G401 (cell line): ENCODE measurements at places on chromosomes 3 and 15. TPM values are rescaled to one million over a fixed set of nuclear protein-coding genes. Genes with fewer than 3 reads are reported as not detected.

DNA sequence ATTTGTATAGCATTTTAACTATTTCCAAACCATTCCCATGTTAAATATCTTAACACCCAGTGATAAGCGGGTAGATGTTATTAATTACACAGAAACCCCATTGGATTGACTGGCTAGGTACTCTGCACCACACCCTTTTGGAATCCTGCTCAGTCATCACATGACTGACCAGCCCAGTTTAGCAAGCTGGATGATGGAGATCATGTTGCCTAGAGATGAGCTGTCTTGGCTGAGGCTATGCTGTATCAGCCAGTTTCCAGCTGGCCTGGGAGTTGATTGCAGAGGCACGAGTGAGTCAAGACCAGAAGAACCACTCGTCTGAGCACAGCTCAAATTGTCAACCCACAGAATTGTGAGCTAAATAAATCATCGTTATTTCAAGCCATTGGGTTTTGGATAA, 124.6 kb downstream of the ZNF621 start:
- no peak for DNase-seq

- no peak for DNase-seq
Measured at GRCh38 chr3:146131616-146132410, 29.2 kb downstream of the PLOD2 start.

- no peak for DNase-seq
Measured at GRCh38 chr3:103137830-103138229, 703.0 kb downstream of the ZPLD1 start.

DNA sequence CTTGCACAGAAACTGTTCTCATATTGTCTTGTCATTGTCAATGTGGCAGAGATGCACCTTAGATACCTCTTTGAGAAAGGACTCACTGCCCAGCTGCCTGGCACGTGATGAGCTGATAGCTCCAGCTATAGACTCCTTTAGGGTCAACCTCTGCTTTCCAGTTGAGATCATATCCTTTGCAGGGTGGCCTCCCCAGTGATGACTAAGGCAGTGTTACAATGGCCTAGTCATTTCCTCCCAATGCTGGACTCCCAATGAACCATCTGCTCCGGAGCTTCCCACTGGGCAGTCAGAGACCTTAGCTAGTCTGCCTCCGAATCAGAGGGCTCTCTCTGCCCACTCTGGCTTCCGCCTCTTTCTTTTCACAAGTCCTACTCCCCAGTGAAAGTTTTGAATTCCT, 79.5 kb downstream of the CHRD start:
- peak; percentile 15 for DNase-seq

DNA sequence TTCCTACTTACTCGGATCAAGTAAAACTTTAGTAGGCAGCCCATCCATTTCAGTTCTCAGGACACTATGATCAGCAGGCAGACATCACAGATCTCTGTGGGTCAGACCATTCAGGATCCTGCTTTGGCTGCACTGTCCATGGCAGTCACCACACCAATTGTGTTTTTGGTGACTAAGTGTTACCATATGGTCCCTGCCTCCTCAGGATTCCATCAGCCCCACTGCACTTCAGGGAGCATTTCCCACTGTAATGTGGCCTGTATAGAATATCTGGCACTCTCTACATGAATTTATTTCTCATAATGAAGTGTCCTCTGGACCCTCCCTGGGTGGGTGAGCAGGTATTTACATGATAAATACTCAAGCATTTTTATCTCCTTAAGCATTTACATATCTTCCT, 41.3 kb downstream of the ZNF445 start:
- DNase-seq = no peak

- DNase-seq = peak; percentile 86
Measured at GRCh38 chr15:68553994-68554720, 24.6 kb upstream of the CORO2B start.

Gene IL12A
- 0.49 and 1.4 TPM in 2 replicates for total RNA-seq

GRCh38 chr15:40092979-40093869, 15.5 kb downstream of the BMF start:
- no peak for DNase-seq

GRCh38 chr3:157692468-157692867, 189.3 kb upstream of the VEPH1 start:
- no peak for DNase-seq

Gene ATP13A5
- not detected in 2 replicates for total RNA-seq

DNA sequence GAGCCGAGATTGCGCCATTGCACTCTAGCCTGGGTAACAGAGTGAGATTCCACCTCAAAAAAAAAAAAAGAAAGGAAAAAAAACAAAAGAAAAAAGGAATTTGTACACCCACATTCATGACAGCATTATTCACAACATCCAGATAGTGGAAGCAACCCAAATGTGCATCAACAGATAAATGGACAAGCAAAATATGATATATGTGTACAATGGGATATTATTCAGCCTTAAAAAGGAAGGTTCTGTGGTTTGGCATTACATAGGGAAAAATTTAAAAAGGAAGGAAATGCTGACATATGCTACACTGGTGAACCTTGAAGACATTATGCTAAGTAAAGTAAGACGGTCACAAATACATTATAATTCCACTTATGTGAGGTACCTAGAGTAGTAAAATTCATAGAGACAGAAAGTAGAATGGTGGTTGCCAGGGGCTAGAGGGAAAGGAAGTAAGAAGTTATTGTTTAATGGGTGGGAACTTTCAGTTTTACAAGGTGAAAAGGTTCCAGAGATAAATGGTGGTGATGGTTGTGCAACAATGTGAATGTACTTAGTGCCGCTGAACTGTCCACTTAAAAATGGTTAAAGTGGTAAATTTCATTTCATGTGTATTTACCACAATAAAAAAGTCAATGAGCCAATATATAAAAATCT, 118.5 kb downstream of the MYLK start:
- DNase-seq = no peak

- no peak for DNase-seq
Measured at GRCh38 chr15:100767001-100767825, 112.4 kb upstream of the ALDH1A3 start.

Gene ATRIP
- 10.8 and 12.6 TPM in 2 replicates for total RNA-seq

Gene STRC
- total RNA-seq = not detected in 2 replicates

DNA sequence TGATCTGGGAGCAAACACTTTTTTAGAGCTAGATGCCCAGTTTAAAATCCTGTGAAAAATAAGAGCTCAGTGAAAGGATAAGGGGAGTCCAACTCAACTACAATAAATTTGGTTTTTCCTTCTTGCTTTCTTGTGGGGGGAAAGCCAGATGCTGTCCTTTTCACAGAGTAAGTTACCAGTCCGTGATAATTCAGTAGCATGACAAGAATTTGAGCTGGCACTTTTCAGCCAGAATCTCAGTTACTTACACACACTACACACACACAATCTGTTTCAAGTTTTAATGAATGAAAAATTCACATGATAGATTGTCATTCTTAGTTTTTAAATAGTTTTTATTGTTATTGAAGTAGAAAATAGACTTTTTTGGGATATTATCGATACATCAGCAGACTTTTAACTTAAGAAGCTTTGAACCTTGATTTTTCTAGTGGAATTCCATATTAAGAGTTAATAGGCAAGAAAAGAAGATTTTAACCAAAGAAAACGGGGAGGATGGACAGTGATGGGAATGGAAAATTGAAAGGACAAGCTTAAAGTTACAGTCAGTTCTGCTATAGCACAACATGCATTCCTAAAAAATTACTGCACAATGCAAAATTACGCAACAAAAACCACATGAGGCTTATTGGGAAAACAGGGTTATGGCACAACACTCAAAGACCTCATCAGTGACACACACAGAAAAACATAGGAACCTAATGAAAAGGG, 47.0 kb downstream of the PSMD6 start:
- DNase-seq = no peak

DNA sequence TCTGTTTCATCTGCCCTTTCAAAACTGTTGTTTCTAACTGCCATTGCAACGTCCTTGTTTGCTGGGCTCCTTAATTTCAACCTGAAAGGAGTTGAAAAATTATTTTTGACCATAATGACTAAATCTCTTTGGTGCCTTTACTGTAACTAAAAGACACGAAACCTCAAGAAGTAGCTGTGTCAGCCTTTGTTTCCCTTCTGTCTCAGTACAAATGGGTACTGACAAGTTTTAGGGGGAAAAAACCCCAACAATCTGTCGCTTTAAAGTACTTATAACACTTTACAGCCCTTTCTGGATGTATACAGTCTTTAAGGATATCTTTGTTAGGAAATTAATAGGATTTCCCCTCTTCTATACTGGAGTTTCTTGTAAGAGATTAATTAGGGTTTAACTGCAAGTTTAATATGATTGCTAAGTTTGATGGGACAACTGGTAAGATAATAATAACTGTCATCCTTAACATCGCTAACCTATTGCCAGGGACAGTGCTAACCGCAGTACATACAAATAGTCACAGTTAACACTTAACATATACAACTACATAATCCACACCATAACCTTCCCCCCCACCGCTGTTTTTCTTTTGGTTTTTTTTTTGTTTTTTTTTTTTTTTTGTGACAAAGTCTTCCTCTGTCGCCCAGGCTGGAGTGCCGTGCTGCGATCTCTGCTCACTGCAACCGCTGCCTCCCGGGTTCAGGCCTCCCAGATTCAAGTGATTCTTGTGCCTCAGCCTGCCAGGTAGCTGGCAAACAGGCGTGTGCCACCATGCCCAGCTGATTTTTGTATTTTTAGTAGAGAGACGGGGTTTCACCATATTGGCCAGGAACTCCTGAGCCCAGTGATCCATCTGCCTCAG, 1.7 kb downstream of the GXYLT2 start:
- no peak for DNase-seq

DNA sequence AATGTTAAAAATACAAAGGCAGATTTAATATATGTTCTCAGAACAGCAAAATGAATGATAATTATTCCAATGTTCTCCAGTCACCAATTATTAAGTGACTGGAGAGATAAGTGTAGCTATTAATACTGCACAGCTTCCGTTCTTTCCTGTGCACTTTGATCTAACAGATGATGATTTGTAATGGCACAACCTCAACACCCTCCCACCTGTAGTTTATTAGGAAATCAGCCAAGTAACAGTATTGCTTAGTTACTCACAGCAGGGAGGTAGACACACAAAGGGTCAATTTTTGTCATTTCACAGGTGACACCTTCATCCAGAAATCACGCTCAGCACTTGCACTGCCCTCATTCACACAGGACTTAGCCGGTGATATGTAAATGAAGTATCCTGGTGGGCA, 688.1 kb downstream of the EPHA3 start:
- DNase-seq = no peak

GRCh38 chr3:117145677-117146076, 436.1 kb downstream of the TUSC7 start:
- DNase-seq = no peak

DNA sequence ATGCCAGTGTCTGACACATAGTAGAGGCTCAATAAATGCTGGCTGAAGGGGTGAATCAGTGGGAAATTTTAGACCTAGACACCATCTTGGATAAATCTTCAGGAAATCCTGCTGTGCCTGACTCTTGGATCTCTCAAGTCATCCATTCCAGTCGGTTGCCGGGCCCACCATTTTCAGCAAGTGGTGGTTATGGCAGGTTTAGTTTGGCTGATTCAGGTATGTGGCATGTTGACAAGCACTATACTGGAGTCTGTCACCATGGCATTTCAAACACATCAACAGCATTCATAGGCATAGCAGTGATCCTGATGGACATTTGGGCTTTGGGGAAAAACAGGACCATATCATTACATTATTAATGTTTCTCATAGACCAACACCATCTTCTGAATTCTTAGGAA, 25.7 kb upstream of the APH1B start:
- no peak for DNase-seq

DNA sequence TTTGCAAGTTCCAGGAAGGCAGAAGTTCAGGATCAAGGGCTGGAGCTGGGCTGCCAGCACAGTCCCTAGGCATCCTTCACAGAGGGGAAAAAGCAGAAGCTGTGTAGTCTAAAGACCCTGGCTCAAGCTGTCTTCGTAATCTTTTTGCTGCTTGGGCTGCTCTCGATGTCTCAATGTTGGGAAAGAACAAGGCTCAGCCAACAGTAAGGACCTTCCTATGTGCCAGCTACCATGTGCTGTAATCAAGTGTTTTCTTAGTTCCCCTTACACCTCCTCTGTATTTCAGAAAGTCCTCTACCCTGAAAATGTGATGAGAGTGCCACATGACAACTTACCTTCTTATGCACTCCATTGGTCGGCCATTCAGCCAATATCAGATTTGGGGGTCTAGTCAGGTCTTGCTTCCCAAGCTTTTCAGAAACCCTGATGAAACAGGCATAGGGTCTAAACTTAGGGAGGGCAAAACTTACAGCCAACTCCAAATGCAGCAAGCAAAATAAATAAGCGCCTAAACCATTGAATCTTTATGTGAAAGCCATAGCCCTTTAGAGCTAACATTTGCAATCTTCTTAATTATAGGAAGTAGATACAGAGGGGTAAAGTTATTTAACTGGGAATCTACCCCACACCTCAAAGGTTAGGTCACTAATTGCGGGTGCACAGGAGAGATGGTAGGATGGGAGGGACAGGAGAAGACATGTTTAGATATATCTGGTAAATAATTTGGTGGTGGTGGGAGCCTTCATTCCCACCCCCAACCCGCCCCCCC, 1.2 kb upstream of the EDEM1 start:
- DNase-seq = peak; percentile 24

DNA sequence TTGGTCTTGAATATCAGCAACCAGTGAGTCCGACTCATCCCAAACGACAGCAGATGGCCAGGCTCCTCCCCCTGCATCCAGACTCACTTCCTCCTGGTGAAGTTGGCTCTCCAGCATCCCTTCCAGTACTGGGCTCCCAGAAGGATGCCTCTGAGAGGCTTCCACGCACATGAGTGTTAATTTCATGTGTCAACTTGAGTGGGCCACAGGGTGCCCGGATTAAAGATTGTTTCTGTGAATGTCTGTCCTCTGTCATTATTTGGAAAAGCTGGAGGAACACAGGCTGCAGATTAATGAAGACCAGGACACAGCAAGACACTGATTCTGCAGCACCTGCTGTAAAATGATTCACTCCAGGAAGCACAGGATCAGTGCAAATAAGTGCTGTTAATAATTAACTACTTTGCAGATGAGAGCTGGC, 99.8 kb downstream of the ATP10A start:
- peak; percentile 70 for DNase-seq

DNA sequence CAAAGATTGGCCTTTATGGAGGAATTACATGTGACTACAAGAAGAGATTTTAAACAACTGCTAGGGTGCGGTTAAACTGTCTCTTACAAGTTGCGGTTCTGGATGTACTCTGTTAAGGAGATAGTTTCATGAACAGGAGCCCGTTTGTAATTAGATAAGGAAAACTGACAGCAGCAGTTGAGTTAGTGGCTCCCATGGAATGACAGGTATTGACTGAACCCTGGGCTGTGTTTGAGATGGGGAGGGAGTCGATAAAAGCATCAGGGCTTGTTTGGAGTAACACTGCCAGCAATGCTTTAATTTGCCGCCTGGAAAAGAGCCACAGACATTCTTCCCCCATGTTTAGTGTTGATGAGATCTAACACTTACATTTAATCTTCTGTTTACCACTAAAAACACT, 139.9 kb downstream of the ROBO2 start:
- DNase-seq = no peak

GRCh38 chr3:153706706-153707105, 414.5 kb upstream of the ARHGEF26 start:
- no peak for DNase-seq

Gene CCK
- not detected in 2 replicates for total RNA-seq

Gene CCDC33
- total RNA-seq = 3.5 and 16.8 TPM in 2 replicates

GRCh38 chr3:101879623-101880284, 30.4 kb downstream of the NFKBIZ start:
- DNase-seq = no peak

Gene CCNB2
- total RNA-seq = 95.2 and 97.3 TPM in 2 replicates

Gene LRRIQ4
- not detected in 2 replicates for total RNA-seq

Gene TGM4
- total RNA-seq = not detected in 2 replicates
